ENCODE measurements at places on chromosomes 6 and 20.
A peak's percentile ranks its signal among the peaks of the same experiment; 100 is the strongest.

DNA sequence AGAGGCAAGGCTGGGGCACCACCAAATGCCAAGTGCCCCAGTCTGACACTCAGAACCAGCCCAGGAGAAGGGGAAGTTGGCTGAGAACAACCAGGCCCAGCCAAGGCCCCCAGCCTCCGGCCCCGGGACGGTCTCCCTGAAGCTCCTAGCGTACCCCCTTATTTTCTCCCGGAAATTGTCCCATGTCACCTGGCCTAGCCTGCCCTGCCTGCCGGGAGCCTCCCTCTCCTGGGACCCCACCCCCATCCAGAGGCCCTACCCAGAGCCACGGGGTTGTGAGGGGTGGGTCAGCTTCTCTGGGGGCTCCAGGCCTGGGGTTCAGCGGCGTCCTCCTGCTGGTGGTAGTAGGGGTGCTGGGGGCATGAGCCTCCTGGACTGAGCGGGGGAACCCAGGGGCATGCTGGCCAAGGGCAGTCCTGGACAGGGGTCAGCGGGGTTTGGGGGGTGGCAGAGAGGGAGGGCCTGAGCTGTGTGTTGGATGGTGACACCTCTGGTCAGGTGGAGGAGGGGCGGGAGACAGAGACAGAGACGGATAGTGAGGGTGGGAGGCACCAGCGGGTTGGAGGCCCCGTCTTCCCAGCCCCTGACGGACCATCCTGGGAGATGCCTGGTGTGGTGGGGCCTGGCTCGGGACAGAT, 7.9 kb upstream of the SLCO4A1 start:
- DNase-seq: no peak

DNA sequence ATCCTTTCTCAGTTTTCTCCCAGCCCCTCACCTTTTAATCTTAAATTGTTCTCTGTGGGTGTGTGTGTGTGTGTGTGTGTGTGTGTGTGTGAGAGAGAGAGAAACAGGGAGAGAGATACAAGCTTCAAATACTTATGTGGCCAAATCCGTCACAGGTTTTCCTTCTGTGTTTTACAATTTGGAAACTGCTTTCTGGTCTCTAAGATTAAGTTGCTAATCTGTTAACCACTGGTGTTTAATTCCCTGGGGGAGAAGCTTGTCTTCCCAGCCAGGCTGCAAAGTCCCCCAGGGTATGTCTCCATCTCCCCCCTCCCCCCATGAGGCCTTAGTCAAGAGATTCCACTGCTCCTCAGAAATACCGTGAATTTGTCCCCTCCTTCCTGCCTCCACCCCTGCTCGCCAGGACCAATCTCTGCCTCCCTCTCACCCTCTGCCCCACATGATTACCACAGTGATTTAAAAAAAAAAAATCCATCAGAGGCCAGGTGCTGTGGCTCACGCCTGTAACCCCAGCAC, 49.0 kb downstream of the RIPOR3 start:
- peak; percentile 43 for DNase-seq

DNA sequence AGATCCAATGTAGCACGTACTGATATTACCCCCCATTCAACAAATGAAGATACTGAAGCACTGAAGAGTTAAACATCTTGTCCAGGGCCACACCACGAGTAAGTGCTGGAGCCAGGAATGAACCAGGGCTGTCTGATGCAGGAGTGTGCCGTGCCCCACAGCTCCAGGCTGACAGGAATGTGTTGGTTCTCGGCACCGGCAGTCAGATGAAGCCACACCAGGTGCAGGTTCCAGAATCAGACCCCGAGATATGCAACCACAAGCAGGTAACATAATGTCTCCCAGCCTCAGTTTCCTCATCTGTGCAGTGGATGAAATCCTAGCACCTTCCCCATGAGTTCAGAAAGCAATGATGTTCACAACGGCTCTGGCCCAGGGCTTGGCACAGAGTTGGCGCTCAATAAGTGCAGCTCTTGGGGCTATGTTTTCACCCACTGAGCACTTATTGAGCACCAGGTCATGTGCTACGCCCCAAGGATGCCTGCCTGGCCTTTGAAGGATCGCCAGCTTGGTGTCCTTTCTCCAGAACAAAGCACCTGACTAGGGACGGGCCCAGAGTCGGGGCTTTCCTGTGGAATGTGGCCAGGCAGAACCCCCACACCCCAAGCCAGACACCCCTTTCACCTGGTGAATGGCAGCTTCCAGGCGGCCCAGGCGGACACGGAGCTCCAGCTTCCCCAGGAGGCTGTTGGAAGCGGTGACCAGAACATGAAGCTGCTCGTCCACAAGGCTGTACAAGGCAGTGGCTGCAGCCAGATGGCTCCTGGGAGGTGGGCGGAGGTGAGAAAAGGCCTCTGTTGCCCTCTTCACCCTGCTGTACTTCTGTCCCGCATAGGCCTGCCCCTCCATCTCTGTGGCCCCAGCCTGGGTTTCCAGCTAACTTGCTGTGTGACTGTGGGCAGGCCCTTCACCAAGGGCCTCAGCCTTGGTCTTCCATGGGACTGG, 41.3 kb downstream of the KIAA1755 start:
- DNase-seq: no peak

- peak; percentile 85 for DNase-seq
These were observed 28.3 kb downstream of the C6orf132 start for GRCh38 chr6:42113936-42114636.

DNA sequence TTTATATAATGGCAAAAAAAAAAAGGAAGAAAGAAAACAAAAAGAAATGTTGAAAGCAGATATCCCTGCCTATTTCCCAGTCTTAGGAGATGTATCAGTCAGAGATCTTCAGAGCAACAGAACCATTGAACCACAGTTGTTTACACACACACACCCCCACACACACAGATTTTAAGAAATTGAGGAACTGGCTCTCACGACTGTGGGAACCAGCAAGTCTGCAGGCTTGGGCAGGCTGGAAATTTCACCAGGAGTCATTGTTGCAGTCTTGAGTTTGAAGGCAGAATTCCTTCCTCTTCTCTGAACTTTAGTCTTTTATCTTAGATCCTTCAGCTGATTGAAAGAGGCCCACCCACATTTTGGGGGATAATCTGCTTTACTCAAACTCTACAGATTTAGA, 380.9 kb downstream of the CDKAL1 start:
- DNase-seq: no peak

DNA sequence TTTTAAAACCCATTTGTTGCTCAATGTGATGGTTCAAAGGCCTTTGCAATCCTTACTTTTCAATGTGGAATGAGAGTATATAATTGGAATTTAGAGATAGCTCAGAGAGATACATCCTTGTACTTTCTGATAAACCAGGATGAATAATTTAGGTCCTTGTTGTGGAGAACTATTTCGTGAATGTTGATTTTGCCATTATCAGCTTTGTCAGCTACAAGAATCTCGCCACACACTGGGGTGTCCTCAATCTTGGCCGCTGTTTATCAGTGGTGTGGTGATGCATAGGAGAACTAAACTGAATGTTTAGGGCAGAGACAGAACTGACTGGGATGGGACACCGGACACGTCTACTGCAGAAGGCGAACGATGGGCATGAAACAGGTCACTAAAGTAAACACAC, 111.2 kb upstream of the SLC35B3 start:
- no peak for DNase-seq

DNA sequence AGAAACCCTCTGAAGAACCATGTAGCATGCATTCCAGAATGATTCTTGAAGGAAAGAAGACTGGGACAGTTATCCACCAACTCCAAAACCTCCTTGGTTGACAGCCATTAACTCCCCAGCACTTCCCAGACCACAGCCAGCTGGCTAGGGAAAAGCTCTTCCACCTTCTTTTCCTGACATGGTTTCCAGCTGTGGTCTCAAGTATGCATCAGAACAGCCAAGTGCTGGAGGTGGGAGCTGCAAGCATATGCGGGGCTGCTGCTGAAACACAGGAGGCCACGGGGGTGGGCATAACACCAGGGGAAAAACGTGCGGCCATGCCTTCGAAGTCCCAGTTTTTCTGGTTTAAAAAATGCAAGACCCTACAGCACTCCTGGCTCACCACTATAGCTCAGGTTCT, 108.0 kb upstream of the FAM184A start:
- no peak for DNase-seq

GRCh38 chr20:50737352-50737751, 6.0 kb downstream of the PARD6B start:
- DNase-seq: no peak

GRCh38 chr6:134814076-134814695, 135.7 kb downstream of the ALDH8A1 start:
- DNase-seq: peak; percentile 80

DNA sequence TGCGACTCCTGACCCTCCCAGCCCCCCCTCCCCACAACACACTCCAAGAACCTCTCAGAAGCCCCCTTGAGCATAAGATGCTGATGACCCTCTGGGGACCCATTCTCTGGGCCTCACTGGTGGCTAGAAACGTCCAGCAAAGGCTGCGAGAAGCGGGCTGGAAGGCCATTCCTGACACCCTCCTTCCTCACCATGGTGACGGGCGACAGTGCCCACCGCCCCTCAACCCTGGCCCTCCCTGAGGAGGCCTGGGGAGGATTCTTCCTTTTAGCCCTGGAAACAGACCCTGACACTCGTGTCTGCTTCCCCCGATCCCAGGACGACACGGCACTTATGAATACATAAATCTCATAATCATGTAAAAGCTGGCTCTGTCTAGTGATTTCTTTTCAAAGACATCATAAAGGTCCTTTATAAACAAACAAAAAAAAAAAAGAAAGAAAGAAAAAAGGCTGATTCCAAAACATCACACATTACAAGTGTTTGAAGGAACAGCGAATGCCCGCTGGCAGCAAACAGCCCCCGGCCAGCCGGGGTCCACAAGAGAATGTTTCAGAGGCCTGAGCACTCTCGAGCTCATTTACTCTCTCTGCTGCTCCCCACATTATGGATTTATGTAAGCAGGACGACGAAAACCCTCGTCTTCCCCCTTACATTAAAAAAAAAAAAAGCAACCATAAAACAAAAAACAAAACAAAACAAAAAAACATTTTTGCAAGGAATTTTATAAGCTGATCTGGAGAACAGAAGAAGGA, 40.7 kb downstream of the PREX1 start:
- no peak for DNase-seq

- no peak for DNase-seq
These were observed 99.6 kb upstream of the COL21A1 start for GRCh38 chr6:56346958-56347357.

DNA sequence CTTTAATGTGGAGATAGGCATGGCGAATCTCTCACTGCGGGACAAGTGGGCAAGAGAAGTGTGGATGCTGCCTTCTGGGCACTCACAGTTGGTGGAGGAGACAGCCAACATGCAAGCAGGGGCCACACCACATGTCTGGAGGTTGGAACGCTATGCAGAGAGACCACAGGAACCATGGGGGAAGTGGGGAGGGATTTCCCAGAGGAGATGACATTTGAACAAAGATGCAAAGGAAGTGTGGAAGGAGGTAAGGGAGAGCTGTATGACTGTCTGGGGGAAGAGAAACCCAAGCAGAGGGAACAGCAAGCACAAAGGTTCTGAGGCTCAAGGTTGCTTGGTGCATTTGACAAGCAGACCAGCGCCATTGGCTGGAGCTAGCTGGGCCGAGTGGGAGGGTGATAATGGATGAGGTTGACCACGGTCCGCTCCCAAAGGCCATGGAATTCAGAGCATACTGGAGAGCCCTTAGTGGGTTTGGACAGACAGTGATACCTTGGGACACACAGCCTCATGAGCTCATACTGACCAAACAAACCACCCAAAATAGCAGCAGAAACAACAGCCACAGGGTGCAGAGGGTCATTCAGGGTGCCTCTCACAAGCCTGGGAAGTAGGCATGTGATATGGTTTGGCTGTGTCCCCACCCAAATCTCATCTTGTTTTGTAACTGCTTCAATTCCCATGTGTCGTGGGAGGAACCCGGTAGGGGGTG, 7.6 kb upstream of the FAM110A start:
- no peak for DNase-seq

GRCh38 chr6:146870760-146871159, 272.0 kb downstream of the ADGB start:
- DNase-seq: no peak

GRCh38 chr20:18995455-18995854, 181.9 kb downstream of the SCP2D1 start:
- no peak for DNase-seq

GRCh38 chr6:15604843-15605242, 58.0 kb downstream of the DTNBP1 start:
- DNase-seq: no peak

DNA sequence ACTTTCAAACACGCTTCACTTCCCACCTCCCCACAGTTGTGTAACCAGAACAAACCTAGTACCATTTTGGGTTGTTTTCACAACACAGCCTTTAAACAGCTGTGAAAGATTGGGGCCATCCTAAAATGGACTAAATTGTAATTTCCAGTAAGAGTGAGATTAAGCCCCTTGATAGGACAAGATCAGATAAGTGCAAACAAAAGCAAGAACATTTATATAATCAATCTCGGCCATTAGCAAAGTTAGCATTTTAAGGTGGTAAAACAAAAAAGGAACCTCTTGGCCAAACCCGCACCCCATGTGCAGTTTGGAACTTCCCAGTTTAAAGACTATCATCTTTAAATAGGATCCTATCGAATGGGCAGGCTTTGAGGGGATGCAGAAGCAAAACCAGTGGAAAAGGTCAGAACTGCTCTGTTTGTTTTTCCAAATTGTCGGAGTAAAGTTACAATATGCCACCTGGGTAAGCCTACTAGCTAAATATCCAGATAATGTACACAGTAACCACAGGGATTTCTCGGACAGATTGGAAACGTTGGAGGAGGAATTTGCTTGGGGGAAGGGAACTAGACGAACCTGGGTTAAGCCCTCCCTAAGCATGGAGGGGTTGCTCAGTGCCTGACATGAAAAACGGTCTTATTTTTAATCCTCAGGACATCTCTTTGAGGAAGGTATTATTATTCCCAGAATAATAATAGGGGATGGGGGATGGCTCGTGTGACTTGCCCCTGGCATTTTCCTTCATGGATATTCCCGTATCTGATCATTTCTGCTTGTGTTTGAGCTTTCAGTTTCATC, 159.8 kb upstream of the SALL4 start:
- DNase-seq: no peak

DNA sequence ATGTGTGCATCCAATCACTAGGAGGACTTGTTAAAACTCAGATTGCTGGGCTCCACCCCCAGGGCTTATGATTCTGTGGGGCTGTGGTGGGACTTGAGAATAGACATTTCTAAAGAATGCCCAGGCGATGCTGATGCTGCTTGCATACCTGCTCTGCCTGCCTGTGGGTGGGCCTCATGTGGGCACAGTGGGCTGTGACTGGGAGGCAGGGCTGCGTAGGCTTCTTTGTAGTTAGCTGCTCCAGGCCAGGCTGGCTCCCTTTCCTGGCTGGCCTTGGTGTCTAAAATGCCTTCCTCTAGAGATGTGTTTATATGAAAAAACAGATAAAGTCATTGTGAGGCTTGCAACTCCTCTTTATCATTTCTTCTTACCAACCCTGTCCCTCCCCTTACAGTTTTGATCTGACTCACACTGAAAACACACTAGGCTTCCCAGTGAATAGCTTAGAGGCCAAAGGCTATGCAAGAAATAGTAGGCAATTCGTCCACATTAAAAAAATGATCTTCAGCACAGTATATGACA, 495.5 kb upstream of the MAP3K7 start:
- peak; percentile 19 for DNase-seq

DNA sequence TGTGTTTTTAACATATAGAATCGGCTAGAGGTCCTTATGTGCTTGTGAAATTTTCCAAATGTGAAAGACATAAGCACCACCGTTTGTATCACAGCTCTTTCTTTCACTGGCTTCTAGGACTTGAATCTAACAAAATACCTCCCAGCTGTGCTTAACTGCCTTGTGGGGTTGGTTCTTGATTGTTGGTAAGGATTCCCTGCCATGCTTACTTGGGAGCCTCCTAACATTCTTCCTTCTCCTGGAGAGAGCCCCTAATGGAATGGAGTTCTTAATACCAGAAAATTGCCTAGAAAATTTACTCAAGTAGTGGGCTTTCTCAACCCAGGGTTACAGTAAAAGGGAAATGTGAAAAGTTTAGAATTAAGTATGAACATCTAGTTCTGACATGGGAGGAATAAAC, 121.2 kb downstream of the COL19A1 start:
- no peak for DNase-seq
